NCI-H460 (cell line): ENCODE measurements at places on chromosomes 7 and 10. TPM values are rescaled to one million over a fixed set of nuclear protein-coding genes. Genes with fewer than 3 reads are reported as not detected.

OR2A7 gene
- not detected in 2 replicates for total RNA-seq

MINDY4 gene
- 3.6 and 4.0 TPM in 2 replicates for total RNA-seq

RAPGEF5 gene
- total RNA-seq, result 0.84 and 0.87 TPM in 2 replicates

MTERF1 gene
- total RNA-seq, result 14.7 and 18.8 TPM in 2 replicates

IL15RA gene
- total RNA-seq, result 10.6 and 13.3 TPM in 2 replicates

VWA2 gene
- not detected in 2 replicates for total RNA-seq

NPSR1 gene
- 0.29 TPM in 1 of 2 replicates, not detected in the other for total RNA-seq

CTNNA3 gene
- total RNA-seq, result 0.23 and 0.47 TPM in 2 replicates

PTF1A gene
- total RNA-seq, result not detected in 2 replicates

CYP2C18 gene
- total RNA-seq, result not detected in 2 replicates

COL13A1 gene
- total RNA-seq, result 0.15 and 0.20 TPM in 2 replicates

OPN4 gene
- total RNA-seq, result not detected in 2 replicates

GRM3 gene
- not detected in 2 replicates for total RNA-seq

LMOD2 gene
- not detected in 2 replicates for total RNA-seq

PMPCB gene
- 85.4 and 105 TPM in 2 replicates for total RNA-seq
